ENCODE measurements at places on chromosomes 2 and 18.

GRCh38 chr2:19893520-19894133 lies 8.2 kb downstream of the TTC32 start:
- H3K4me1 ChIP-seq, result peaks cover 49% of the 10 kb centered on the region
- no peak overlapping the region for H3K4me3 ChIP-seq
- no peak overlapping the region for H3K27ac ChIP-seq
- no peak for DNase-seq
- no peaks in the 10 kb centered on the region for H3K27me3 ChIP-seq
- H3K36me3 ChIP-seq, result no peaks in the 10 kb centered on the region

DNA sequence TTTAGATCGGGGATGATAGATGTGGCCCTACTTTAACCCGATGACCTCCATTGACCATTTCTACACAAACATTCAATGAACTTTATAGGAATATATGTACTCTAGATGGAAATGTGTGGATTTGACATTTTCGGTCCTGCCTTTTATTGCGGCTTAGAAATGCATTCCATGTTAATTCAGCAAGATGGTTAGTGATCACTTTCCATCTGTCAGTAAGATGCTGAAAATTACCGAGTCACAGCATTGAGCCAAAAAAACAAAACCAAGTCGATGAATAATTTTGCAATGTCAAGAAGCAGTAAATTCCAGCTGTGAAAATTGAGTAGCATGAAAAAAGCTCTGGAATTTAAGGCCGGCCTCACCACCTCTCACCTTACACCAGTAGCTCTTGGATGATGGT lies 1642.6 kb upstream of the NXPH2 start:
- no peaks in the 10 kb centered on the region for H3K4me1 ChIP-seq
- H3K27me3 ChIP-seq, result no peaks in the 10 kb centered on the region
- DNase-seq, result no peak
- no peaks in the 10 kb centered on the region for H3K36me3 ChIP-seq
- no peak overlapping the region for H3K4me3 ChIP-seq

DNA sequence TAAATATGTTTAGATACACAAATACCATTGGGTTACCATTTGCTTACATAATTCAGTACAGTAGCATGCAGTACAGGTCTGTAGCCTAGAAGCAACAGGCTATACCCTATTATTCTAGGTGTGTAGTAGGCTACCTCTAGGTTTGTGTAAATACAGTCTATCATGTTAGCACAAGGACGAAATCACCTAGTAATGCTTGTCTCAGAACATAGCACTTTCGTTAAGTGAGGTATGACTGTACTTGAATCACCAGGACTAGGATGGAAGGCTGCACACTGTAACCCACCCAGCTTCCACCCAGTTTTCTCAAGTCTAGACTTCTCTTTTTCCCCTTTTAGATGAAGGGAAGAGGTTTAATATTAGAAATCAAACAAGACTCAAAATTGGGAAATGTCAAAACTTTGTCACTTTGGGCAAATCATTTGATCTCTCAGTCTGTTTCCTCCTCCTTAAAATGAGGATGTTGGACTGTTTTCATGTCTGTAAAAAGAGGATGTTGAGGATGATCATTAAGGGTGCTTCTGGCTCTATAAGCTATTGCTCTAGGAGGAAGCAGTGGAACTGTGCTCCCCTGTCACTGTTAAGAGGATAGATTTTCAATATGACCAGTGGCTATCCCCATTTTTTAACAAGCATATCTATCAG lies 3.7 kb upstream of the SOCS6 start:
- peaks cover 3% of the 10 kb centered on the region for H3K4me1 ChIP-seq
- DNase-seq, result no peak
- H3K4me3 ChIP-seq, result no peak overlapping the region
- H3K27ac ChIP-seq, result no peak overlapping the region
- no peaks in the 10 kb centered on the region for H3K27me3 ChIP-seq

DNA sequence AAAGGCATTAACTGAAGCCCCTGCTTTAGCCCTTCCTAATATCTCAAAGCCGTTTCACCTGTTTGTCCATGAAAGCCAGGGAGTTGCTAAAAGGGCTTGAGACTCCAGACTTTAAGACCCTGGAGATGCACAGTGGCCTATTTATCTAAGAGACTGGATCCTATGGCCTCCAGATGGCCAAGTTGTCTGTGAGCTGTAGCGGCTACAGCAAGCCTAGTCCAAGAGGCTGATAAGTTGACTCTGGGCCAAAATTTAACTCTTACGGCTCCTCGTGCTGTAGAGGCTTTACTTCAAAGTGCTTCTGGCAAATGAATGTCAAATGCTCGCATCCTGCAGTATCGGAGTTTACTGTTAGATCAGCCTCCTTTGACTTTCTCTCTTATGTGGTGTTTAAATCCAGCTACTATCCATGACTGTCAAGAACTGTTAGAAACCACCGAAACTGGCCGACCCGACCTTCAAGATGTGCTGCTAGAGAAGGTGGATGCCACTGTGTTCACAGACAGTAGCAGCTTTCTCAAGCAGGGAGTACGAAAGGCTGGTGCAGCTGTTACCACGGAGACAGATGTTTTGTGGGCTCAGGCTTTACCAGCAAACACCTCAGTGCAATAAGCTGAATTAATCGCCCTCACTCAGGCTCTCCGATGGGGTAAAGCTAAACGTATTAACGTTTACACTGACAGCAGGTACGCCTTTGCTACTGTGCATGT lies 336.7 kb upstream of the CNTNAP5 start:
- no peaks in the 10 kb centered on the region for H3K4me1 ChIP-seq
- H3K4me3 ChIP-seq, result no peak overlapping the region
- DNase-seq, result no peak
- no peaks in the 10 kb centered on the region for H3K36me3 ChIP-seq
- no peak overlapping the region for H3K27ac ChIP-seq

GRCh38 chr2:183490914-183491313 lies 366.7 kb downstream of the NUP35 start:
- H3K36me3 ChIP-seq, result no peaks in the 10 kb centered on the region
- no peaks in the 10 kb centered on the region for H3K4me1 ChIP-seq
- H3K4me3 ChIP-seq, result no peak overlapping the region
- H3K27me3 ChIP-seq, result no peaks in the 10 kb centered on the region
- no peak for DNase-seq

DNA sequence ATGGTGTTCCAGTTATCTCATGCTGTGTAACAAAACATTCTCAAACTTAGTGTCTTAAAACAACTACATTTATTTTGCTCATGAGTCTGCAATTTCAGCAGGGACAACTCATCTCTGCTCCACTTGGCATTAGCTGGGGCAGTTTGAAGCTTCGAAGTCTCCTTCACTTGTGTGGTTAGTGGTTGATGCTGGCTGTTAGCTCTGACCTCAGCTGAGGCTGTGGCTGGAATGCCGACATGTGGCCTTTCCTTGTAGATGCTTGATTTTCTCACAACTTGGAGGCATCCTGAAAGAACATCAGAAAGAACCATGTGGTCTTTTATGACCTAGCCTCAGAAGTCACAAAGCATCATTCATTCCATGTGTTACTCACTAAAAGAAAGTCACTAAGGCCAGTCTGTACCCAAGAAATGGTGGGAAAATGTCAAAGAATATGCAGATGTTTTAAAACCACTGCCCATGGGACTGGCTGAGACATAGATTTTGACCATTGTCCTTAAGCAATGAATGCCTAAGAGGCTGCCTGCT lies 3.8 kb upstream of the TMSB10 start:
- H3K4me1 ChIP-seq, result peaks cover 7% of the 10 kb centered on the region
- no peak overlapping the region for H3K4me3 ChIP-seq
- no peaks in the 10 kb centered on the region for H3K36me3 ChIP-seq

- H3K4me1 ChIP-seq, result no peaks in the 10 kb centered on the region
- no peaks in the 10 kb centered on the region for H3K36me3 ChIP-seq
- H3K27ac ChIP-seq, result no peak overlapping the region
- peaks cover 29% of the 10 kb centered on the region for H3K27me3 ChIP-seq
Measured at GRCh38 chr2:181675254-181675653, 5.1 kb downstream of the NEUROD1 start.

DNA sequence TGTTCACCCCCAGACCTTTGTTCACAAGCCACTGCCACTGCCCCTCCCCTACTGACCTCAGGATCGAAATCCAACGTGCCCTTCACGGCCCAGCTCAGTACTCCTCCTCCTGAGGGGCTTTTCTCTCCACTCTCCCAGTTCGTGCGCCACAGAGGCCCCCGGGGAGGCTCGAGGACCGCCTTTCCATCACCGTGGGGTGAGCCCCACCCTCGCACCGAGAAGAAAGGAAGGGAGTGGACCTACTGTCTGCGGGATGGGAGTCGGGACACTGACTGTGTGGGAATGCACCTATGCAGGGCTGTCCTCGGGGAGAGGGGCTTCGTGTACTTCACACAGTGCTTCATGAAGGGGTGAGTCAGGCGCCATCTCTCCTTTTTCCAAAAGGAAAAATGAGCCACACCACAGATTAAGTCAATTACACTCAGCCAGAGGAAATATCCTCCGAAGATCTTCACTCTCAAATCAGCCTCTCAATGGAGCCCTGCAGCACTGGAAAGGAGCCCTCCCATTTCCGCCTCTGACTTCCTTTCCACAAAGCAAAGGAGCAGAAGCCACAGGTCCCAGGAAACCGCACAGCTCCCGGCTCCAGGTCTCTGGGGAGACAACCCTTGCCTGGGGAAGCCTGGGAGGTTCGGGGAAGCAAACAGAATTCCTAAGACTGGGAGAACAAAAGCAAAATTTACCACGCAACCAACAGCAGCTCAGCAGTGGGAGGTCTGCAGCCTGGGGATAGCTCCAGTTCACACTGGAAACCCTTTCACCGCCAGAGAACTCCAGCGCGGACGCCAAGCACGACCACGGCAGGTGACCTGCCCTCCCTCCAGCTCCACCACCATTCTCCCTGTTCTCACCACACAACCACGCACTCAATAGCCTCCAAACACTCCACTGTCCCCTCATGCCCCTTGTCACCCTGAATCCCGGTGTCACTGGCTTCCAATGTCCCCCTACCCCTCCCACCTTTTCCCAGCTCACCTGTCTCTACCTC lies 21.6 kb downstream of the ADCY3 start:
- no peaks in the 10 kb centered on the region for H3K27me3 ChIP-seq
- H3K27ac ChIP-seq, result no peak overlapping the region
- DNase-seq, result no peak
- H3K36me3 ChIP-seq, result no peaks in the 10 kb centered on the region
- no peak overlapping the region for H3K4me3 ChIP-seq

- no peak overlapping the region for H3K4me3 ChIP-seq
- H3K27ac ChIP-seq, result no peak overlapping the region
- no peaks in the 10 kb centered on the region for H3K36me3 ChIP-seq
- no peaks in the 10 kb centered on the region for H3K27me3 ChIP-seq
Measured at GRCh38 chr18:62852851-62853250, 137.5 kb downstream of the PHLPP1 start.

DNA sequence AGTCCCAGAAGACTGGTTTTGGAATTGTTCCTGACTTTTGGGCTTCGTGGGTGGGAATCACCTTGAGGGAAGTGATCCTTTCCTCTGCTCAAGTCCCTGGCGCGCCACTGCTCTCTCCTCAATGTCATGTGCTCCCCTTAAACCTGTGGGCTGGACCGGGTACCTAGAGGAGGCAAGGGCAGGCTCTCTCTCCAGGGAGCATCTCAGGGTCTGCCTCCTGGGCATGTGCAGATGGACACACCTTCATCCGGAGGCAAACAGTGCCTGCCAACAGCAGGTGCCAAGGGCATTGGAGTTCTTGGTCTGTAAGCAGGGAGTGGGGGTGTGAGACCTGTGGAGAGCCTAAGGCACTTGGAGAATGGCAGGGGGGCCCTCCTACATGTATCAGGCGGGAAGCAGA lies 142.6 kb downstream of the INHBB start:
- no peak for DNase-seq
- H3K4me1 ChIP-seq, result no peaks in the 10 kb centered on the region
- no peaks in the 10 kb centered on the region for H3K36me3 ChIP-seq
- H3K4me3 ChIP-seq, result no peak overlapping the region
- no peak overlapping the region for H3K27ac ChIP-seq

- no peaks in the 10 kb centered on the region for H3K4me1 ChIP-seq
- no peaks in the 10 kb centered on the region for H3K27me3 ChIP-seq
- no peak overlapping the region for H3K4me3 ChIP-seq
- peak; percentile 60 for DNase-seq
Measured at GRCh38 chr2:24986372-24986771, 14.6 kb upstream of the DNAJC27 start.

GRCh38 chr2:237782181-237782580 lies 16.4 kb upstream of the RBM44 start:
- DNase-seq, result no peak
- no peaks in the 10 kb centered on the region for H3K4me1 ChIP-seq
- no peaks in the 10 kb centered on the region for H3K36me3 ChIP-seq
- no peak overlapping the region for H3K27ac ChIP-seq
- H3K27me3 ChIP-seq, result no peaks in the 10 kb centered on the region

GRCh38 chr18:62175521-62175920 lies 11.3 kb downstream of the PIGN start:
- H3K4me1 ChIP-seq, result no peaks in the 10 kb centered on the region
- no peaks in the 10 kb centered on the region for H3K36me3 ChIP-seq
- H3K27me3 ChIP-seq, result no peaks in the 10 kb centered on the region
- H3K4me3 ChIP-seq, result no peak overlapping the region
- no peak for DNase-seq

- no peak overlapping the region for H3K4me3 ChIP-seq
- no peak overlapping the region for H3K27ac ChIP-seq
- no peaks in the 10 kb centered on the region for H3K4me1 ChIP-seq
- DNase-seq, result no peak
- no peaks in the 10 kb centered on the region for H3K27me3 ChIP-seq
- H3K36me3 ChIP-seq, result no peaks in the 10 kb centered on the region
Measured at GRCh38 chr2:142724186-142724585, 153.3 kb upstream of the KYNU start.

DNA sequence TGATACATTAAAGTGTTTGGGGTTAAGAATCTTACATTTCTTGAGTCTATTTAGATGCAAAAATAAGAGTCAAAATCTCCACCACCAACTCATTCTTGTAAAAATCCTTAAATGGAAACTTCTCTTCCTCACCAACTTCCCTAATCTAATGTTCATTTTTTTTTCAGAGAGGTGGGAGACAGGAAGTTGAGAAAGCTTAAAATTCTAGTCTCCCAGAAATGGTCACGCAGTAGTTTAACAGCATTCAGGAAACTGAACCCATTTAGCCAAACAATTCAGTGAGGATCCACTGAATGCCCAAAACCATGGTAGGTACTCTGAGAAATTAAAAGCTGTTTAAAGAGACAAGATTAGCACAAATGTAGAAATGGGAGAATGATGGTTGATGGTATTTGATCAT lies 69.0 kb downstream of the TXNL1 start:
- H3K27ac ChIP-seq, result peak overlapping the region; percentile 20
- H3K36me3 ChIP-seq, result no peaks in the 10 kb centered on the region
- DNase-seq, result no peak
- no peak overlapping the region for H3K4me3 ChIP-seq
- H3K4me1 ChIP-seq, result peaks cover 2% of the 10 kb centered on the region

DNA sequence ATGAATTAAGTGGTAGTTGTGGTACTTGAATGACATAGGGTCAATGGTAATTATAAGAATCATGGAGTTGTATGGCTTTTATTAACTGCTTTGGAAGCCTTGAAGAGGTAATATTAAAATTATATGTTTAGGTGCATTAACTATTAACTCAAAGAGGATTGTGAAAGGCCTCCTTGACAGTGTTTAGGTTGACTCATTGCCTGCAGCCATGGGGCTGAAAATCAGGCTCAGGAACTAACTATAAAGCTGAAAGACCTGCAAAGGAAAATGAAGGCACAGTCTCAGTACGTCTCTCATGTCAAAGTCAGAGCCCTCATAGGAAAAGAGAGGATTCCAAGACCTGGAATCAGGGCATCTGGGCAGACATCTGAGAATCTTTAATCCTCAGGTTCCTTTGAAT lies 31.0 kb downstream of the CACNB4 start:
- H3K4me3 ChIP-seq, result no peak overlapping the region
- H3K27me3 ChIP-seq, result no peaks in the 10 kb centered on the region
- no peak overlapping the region for H3K27ac ChIP-seq

GRCh38 chr2:48424866-48425265 lies 105.1 kb upstream of the STON1 start:
- no peak overlapping the region for H3K27ac ChIP-seq
- no peaks in the 10 kb centered on the region for H3K4me1 ChIP-seq
- no peaks in the 10 kb centered on the region for H3K36me3 ChIP-seq
- DNase-seq, result no peak
- H3K27me3 ChIP-seq, result no peaks in the 10 kb centered on the region
